ENCODE measurements at places on chromosomes 2 and 18.
A peak's percentile ranks its signal among the peaks of the same experiment; 100 is the strongest.

DNA sequence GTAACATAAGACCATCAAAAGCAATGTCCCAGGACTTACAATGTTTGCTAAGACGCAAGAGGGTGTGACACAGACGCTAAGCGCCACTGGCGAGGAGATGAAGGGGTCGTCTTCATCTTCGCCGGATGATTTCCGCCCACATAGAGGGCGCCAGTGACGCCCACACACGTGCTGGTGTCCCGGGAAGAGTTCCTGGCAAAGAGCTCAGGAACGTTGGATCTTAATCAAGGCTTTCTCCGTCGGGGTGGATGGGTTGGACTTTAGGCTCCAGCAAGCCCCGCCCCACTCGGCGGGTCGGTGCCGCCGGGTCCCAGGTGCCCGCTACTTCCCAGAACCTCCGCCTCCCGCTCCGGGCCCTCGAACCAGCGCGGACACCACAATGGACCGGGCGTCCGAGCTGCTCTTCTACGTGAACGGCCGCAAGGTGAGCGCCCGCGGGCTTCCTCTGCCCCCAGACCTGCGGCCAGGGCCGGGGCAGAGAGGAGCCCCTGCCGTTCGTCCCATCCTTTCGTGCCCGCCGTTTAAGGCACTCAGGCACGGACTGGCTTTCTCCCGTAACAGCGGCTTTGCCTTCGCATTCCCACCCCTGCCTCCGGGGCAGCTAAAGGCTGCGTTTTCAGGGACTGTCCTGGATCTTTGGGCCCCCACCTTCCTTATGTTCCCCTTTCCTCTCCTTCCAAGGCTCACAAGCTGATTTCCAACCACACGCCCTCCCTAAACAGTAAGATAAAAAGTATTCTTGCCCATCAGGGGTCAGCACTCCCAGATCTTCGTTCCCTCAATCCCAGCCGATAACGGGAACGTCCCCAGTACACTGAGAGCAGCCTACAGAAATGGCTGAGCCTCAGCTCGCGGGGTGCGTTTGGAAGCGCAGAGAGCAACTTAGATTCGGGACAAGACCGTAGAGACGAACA lies at the start of gene AOX1:
Gene AOX1, plus strand, starts transcription at position 285 of the 914 bp plus-strand sequence. Its CDS starts 95 bp downstream, at position 380.
- DNase-seq = peak; percentile 63

DNA sequence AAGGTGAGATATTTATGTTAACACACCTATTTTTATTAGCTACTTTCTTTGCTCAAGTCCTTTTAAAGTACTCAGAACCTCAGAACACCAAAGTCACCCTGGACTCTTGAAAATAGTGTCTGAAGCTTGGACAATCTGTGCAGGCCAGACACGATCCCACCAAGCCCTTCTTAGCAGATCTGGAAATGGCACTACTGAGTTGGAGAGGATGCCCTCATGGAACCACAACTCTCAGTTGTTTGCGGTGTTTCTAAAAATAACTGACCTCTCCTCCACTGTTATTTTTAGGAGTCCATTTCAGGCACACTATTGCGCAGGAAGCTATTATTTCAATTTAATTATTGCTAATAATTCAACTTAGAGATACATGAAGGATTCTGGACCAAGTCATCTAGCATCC lies 103.5 kb upstream of the ITGB6 start:
- DNase-seq = no peak

DNA sequence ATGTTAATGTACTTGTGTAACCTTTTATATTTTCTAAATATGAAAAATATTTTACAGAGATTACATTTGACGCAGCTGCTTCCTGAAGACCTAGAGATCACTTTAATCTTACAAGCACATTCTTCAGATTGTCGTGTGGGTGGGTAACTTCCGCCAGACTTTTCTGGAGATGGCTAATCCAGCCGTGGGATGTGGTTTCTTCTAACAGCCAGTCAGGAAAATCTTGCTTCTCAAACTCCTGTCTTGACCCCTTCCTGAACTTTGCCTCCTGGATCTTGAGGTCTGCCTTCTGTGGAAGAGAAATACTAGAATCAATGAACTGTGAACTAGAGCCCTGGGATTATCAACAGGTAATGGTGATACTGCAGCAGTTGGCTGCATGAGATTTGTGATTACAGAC lies 401.6 kb upstream of the TNP1 start:
- DNase-seq = peak; percentile 18

GRCh38 chr2:102027036-102027980 lies 35.5 kb downstream of the IL1R2 start:
- DNase-seq = peak; percentile 82

DNA sequence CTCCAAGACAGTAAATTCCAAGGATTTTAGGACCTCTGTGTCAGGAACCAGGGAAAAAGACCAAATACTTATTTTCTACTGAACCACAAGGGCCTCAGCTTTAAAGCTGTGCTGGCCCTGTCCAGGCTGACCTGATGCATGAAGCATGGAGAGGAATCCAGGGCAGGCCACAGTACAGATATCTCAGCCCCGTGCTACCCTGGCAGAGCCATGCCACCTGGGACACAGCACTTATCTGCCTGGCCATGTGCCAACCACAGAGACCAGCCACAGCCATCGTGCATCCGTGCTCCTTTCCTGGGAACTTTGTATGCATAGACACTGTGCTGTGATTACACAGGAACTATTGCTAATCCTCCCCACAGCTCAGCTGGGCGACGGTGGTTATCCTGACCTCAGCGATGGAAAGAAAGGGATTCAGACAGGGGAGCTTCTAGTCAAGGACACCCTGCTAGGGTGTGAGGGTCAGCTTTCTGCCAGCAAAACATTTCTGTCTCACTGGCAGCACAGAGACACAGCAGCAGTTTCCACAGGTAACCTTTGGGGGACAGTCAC lies 687.4 kb upstream of the ID2 start:
- DNase-seq = no peak
